ENCODE measurements at places on chromosomes 5 and 9. TPM values are rescaled to one million over a fixed set of nuclear protein-coding genes. Genes with fewer than 3 reads are reported as not detected.

LCN2 gene
- not detected for total RNA-seq

IGFBPL1 gene
- total RNA-seq = 0.96 TPM

FRRS1L gene
- total RNA-seq = 0.41 TPM

MEIKIN gene
- not detected for total RNA-seq

MCIDAS gene
- 1.2 TPM for total RNA-seq

LCP2 gene
- total RNA-seq = not detected

DNA sequence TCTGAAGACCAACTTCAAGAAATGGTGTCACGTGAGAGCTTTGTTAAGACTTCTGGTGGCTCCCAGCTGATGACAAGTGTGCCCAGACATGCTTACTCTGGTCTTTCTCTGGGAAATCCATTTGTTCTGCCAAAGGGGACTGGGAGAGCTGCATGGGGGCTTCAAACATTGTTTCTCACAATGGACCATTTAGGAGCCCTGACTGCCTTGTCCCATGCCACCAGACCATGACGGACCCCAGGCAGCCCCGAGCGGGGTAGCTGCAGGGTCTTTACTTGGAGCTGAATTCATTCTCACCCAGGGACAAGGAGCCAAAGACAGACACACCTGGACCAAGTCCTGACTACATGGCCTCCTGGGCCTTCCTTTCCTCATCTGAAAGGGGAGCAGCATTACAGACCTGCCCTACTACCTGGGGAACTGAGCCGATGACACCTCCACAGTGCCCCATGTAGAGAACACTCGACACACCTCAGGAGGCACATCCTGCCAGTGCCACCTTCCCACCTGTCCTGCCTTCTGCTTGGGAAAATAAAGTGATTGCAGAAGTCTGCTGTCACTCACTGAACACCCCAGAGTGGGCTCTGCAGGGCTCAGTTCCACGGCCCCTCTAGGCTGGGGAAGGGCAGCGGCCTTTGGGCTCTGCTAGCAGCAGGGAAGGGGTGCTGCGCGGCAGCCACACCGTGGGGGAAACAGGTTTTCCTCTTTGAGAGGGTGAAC is 169.0 kb downstream of the DAB2IP start:
- no peak overlapping the region for H3K27ac ChIP-seq
- no peaks in the 10 kb centered on the region for H3K27me3 ChIP-seq
- H3K4me3 ChIP-seq = no peak overlapping the region
- peaks cover 11% of the 10 kb centered on the region for H3K4me1 ChIP-seq

DNA sequence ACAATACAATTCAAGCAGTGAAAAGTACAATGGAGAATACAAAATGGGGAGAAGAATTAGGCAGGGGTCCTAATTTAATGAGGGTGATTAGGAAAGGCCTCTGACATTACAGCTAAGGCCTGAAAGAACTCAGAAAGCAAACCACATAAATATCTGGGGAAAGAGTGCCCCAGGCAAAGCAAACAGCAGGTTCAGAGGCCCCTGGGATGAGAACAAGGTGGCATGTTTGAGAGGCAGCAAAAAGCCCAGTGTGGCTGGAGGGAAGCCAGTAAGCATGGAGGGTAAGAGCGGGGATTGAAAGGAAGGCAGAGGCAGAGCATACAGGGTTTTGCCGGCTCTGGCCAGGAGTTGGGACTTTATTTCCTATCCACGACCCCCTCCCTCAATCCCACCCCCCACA is 33.4 kb upstream of the VDAC1 start:
- no peaks in the 10 kb centered on the region for H3K4me1 ChIP-seq
- H3K36me3 ChIP-seq = no peaks in the 10 kb centered on the region
- H3K27me3 ChIP-seq = no peaks in the 10 kb centered on the region
- no peak overlapping the region for H3K4me3 ChIP-seq

- H3K27ac ChIP-seq = no peak overlapping the region
- H3K27me3 ChIP-seq = no peaks in the 10 kb centered on the region
- H3K4me1 ChIP-seq = no peaks in the 10 kb centered on the region
- DNase-seq = no peak
- no peaks in the 10 kb centered on the region for H3K36me3 ChIP-seq
Observed at GRCh38 chr5:32955814-32956213, 244.7 kb downstream of the NPR3 start.

- H3K27ac ChIP-seq = no peak overlapping the region
- no peak for DNase-seq
- H3K36me3 ChIP-seq = no peaks in the 10 kb centered on the region
Observed at GRCh38 chr9:117494401-117495090, 79.7 kb upstream of the ASTN2 start.

- H3K27me3 ChIP-seq = no peaks in the 10 kb centered on the region
- H3K36me3 ChIP-seq = no peaks in the 10 kb centered on the region
- H3K4me1 ChIP-seq = no peaks in the 10 kb centered on the region
- no peak overlapping the region for H3K4me3 ChIP-seq
Observed at GRCh38 chr5:2865856-2866255, 114.4 kb upstream of the IRX2 start.

GRCh38 chr5:160460377-160461049 is 38.9 kb downstream of the PTTG1 start:
- DNase-seq = no peak
- H3K27ac ChIP-seq = no peak overlapping the region
- H3K36me3 ChIP-seq = no peaks in the 10 kb centered on the region
- no peaks in the 10 kb centered on the region for H3K4me1 ChIP-seq

DNA sequence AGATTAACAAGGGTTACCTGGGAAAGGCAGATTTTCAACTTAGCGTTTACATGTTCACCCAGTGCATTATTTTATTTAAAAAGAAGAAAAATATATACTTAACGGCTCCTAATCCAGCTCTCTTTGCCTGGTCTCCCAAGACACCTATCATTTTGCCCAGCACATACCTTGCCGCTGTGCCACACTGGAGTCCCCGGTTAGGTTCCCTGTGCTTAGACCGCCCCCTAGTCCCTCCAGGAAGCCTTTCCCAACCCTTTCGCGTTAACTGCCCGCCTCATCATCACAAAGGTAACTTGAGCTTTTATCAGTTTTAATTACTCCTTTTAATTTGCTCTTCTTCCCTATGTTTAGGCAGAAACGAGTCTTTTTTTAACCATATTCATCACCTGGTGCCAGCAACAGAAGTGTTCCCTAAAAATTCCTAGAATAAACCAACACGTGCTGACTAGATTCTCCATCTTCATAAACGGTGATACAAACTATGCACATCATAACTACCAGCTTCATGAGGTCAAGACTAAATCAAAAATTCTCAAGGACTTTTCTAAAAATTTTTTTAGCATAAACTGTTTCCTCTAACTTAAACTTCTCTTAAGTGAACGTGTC is 19.7 kb downstream of the DNAJA1 start:
- H3K27ac ChIP-seq = peak overlapping the region; percentile 76
- H3K4me3 ChIP-seq = peak overlapping the region; percentile 71
- H3K4me1 ChIP-seq = no peaks in the 10 kb centered on the region
- peak; percentile 55 for DNase-seq
- peaks cover 27% of the 10 kb centered on the region for H3K36me3 ChIP-seq

GRCh38 chr5:173750538-173751265 is 134.3 kb upstream of the BOD1 start:
- no peaks in the 10 kb centered on the region for H3K27me3 ChIP-seq
- H3K4me1 ChIP-seq = no peaks in the 10 kb centered on the region
- H3K27ac ChIP-seq = no peak overlapping the region
- H3K4me3 ChIP-seq = no peak overlapping the region
- no peak for DNase-seq

GRCh38 chr9:104322596-104322995 is 181.5 kb upstream of the OR13F1 start:
- DNase-seq = no peak
- H3K4me3 ChIP-seq = no peak overlapping the region
- no peak overlapping the region for H3K27ac ChIP-seq
- no peaks in the 10 kb centered on the region for H3K27me3 ChIP-seq

DNA sequence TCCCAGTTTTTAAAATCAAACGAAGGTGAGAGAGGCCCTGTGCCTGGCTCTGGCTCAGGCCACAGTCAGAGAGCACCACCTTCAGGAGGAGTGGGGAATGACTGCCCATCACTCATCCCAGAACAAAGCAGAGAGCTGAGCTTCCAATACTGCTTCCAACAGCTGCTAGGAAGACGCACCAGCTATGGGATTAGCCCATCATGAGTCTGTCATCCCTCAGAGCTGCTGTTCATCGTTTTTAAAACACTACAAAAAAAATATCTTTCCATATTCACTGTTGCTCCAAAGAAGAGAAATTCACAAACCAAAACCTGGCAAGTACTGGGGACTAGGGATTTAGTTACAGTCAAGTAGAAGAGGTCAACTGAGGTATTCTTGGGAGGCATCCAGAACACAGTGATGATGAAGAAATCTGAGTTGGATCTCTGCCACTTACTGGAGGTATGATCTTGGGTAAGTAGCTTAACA is 102.4 kb downstream of the CDK5RAP2 start:
- H3K36me3 ChIP-seq = peaks cover 39% of the 10 kb centered on the region
- DNase-seq = peak; percentile 57
- H3K27ac ChIP-seq = no peak overlapping the region
- no peaks in the 10 kb centered on the region for H3K27me3 ChIP-seq

GRCh38 chr9:114359801-114360200 is 28.0 kb downstream of the AKNA start:
- H3K4me3 ChIP-seq = no peak overlapping the region
- H3K27me3 ChIP-seq = no peaks in the 10 kb centered on the region
- no peaks in the 10 kb centered on the region for H3K4me1 ChIP-seq
- peaks cover 64% of the 10 kb centered on the region for H3K36me3 ChIP-seq
- no peak overlapping the region for H3K27ac ChIP-seq

GRCh38 chr9:34493972-34494535 is 28.7 kb downstream of the ENHO start:
- no peak overlapping the region for H3K4me3 ChIP-seq
- DNase-seq = peak; percentile 55
- H3K27ac ChIP-seq = no peak overlapping the region
- peaks cover 1% of the 10 kb centered on the region for H3K27me3 ChIP-seq
- H3K36me3 ChIP-seq = no peaks in the 10 kb centered on the region
- no peaks in the 10 kb centered on the region for H3K4me1 ChIP-seq

DNA sequence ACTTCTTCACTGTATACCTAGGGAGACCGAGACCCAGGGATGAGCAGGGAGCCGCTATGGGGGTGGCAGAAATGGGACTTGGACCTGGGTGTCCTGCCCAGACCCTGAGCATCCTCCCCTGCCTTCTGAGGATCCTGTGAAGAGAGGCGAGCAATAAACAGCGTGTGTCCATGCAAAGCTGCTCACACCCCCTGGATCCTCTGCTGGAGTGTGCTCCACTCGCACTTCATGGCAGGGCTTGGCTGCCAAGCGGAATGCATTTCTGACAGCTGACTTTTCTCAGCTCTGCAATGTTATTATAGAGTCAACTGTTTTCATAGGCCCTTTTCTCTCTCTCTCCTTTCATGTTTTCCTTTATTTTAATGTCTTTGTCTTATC is 31.0 kb upstream of the ALDH1B1 start:
- no peak overlapping the region for H3K27ac ChIP-seq
- no peaks in the 10 kb centered on the region for H3K36me3 ChIP-seq
- no peaks in the 10 kb centered on the region for H3K4me1 ChIP-seq
- H3K4me3 ChIP-seq = no peak overlapping the region
- H3K27me3 ChIP-seq = no peaks in the 10 kb centered on the region
- DNase-seq = no peak

DNA sequence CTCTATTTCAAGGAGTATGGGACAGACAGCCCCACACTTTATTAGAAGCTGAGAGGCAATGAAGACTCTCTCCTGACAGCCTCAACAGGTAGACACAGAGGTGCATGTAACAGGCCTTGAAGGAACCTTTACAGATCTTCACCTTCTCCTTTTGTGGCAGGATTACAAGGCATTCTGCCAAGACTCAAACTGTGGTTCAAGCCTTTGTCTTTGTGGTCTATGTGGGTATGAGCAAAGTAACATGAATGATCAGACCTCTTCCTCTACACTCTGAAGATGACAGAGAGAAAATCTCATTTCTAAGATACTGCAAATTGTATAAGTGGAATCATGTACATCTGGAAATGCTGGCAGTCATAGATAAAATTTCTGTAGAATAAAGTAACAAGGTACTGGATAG is 346.9 kb downstream of the CDH9 start:
- no peak overlapping the region for H3K4me3 ChIP-seq
- no peaks in the 10 kb centered on the region for H3K36me3 ChIP-seq
- DNase-seq = no peak

DNA sequence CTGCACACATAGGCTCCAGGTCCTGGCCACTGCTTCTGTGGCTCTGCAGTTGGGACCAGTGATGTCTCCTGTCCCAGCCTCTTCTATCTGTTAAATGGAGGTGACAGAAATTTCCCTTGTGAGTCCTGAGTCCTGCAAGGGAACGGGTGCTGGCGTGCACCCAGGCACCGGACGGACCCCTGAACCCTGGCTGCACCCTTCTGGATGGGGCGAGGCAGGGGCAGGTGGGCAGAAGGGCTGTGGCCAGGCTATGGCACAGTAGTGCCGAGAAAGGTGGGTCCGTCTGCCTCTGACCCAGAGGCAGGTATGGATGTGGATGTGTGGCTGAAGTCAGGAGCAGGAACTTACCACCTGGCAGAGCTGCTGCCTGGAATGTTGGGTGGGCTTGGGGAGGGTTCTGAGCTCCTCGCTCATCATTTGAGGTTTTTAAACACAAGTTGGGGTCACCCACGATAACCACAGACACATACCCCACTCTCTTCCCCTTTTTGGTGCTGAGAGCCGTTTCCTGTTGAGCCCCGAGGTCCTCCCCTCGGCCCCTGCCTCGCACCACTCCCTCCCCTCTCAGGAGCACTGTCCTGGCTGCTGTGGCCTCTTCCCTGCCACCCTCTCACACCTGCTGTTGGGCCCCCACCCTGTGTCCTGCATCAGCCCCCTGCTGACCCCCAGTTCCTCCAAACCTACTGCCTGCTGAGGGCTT is 82.0 kb downstream of the COL5A1 start:
- no peaks in the 10 kb centered on the region for H3K4me1 ChIP-seq
- H3K4me3 ChIP-seq = no peak overlapping the region
- no peak for DNase-seq
- H3K27ac ChIP-seq = no peak overlapping the region

DNA sequence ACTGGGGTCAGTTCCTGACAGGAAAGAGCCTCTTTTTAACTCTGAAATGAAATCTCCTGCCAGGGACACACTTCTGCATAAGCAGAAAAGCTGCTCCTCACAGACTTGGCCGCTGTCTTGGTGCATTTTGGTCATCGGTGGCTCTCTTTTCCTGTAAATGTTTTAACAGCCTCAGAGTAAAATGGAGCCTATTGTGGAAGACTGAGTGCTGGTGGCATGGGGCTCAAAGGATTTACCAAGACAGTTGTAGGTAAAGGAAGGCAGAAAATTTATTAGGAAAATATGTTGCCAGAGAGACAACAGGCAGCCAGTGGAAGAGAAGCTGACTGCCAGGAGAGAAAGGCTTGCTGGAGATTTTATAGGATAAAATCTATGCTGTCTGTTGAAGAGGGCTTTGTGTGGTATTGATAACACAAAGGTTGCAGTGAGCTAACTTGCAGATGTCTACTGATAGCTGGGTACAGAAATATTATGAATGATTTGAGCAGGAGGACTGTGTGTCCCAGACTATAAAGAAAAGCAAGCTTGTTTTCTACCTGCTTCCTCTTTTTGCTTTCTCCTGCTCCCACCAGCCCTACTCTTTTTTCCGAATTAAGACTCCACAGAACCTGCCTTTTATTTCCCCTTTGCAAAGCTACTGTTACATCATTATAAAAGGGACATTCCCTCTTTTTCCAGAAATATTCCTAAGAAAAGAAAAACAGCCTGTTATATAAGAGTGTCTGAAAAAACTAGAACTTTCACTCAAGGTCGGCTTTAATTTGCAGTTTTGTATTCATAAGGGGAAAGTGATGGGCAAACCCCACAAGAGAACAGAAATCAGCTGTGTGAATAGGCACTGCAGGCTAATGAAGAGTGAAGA is 27.9 kb upstream of the IFNA14 start:
- no peak overlapping the region for H3K4me3 ChIP-seq
- DNase-seq = no peak
- peaks cover 29% of the 10 kb centered on the region for H3K27me3 ChIP-seq
- H3K27ac ChIP-seq = no peak overlapping the region
- no peaks in the 10 kb centered on the region for H3K36me3 ChIP-seq
- no peaks in the 10 kb centered on the region for H3K4me1 ChIP-seq
